ENCODE measurements at places on chromosomes 12 and 14. TPM values are rescaled to one million over a fixed set of nuclear protein-coding genes. Genes with fewer than 3 reads are reported as not detected.

GRCh38 chr14:100116134-100116533 lies 43.3 kb downstream of the DEGS2 start:
- H3K36me3 ChIP-seq = no peaks in the 10 kb centered on the region
- no peaks in the 10 kb centered on the region for H3K4me1 ChIP-seq
- H3K27ac ChIP-seq = no peak overlapping the region
- no peak overlapping the region for H3K4me3 ChIP-seq
- H3K27me3 ChIP-seq = no peaks in the 10 kb centered on the region
- DNase-seq = no peak

DNA sequence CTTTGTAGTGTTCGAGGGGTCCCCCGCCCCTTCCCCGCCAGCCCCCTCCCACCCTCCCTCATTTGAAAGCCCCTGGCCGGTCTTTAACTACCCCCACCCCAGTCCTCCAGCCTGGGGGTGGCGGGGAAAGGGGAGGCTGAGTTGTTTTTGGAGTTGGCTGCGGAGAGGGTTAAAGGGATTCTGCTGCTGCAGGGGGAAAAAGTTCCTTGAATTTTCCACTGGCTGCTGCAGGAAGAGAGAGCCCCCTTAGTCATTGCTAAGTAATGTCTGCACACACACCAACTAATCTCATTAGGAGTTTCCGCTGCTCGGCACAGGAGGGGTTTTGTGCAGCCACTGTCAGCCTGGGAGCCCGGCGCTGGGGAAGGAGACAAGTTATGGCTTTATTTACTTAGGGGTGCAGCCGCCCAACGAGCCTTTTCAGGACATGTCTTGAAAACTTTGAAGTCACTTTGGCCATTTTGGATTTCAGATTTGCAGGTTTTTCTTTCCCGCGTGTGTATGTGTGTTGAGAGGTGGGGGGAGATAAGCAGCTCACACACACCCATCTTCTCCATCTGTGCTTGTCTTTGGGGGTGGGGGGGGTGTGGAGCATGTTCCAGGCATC lies 1.8 kb downstream of the ELK3 start:
- DNase-seq = peak; percentile 17
- peak overlapping the region; percentile 86 for H3K4me3 ChIP-seq
- peaks cover 8% of the 10 kb centered on the region for H3K27me3 ChIP-seq
- peaks cover 14% of the 10 kb centered on the region for H3K4me1 ChIP-seq
- H3K36me3 ChIP-seq = no peaks in the 10 kb centered on the region

DNA sequence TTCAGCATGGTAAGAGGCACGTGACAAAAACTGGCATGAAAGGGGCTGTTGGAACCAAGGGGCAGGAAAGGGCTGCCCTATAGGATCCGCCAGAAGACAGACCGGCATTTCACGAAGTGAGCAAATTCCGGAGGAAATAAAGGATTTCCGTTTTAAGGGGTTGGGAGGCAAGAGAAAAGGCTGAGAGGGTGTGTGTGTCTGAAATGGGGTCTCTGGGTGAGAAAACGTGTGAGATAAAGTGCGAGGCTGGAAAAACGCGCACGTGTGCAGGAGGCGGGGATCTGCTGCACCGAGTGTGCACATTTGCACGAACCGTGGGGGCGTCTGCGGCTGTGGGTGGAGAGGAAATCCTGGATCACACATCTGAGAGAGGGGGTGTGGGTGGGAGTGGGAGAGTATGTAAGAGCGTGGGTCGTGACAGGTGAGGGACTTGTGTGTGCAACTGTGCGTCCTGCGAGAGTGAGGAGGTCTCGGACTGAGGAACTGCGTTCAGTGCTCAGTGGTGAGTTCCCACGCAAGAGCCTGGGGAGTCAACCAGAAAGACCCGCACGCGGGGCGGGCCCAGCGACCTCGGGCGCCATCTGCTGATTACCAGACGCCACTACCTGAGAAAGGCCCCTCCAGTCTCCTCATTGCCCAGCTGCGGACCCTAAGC lies 37.0 kb upstream of the P2RX7 start:
- peak; percentile 83 for DNase-seq
- H3K36me3 ChIP-seq = no peaks in the 10 kb centered on the region
- peak overlapping the region; percentile 62 for H3K4me3 ChIP-seq

- no peak overlapping the region for H3K27ac ChIP-seq
- H3K4me3 ChIP-seq = no peak overlapping the region
- no peak for DNase-seq
Measured at GRCh38 chr12:92167075-92167474, 21.4 kb upstream of the BTG1 start.

- no peaks in the 10 kb centered on the region for H3K36me3 ChIP-seq
- H3K4me3 ChIP-seq = no peak overlapping the region
- peaks cover 16% of the 10 kb centered on the region for H3K4me1 ChIP-seq
- no peak for DNase-seq
Measured at GRCh38 chr12:82912406-82912805, 225.7 kb downstream of the TMTC2 start.

Gene BEST3
- total RNA-seq = not detected

- H3K36me3 ChIP-seq = no peaks in the 10 kb centered on the region
- H3K27ac ChIP-seq = no peak overlapping the region
- H3K4me1 ChIP-seq = peaks cover 15% of the 10 kb centered on the region
- H3K4me3 ChIP-seq = no peak overlapping the region
- DNase-seq = no peak
Measured at GRCh38 chr12:107511292-107511691, 174.3 kb upstream of the PWP1 start.

DNA sequence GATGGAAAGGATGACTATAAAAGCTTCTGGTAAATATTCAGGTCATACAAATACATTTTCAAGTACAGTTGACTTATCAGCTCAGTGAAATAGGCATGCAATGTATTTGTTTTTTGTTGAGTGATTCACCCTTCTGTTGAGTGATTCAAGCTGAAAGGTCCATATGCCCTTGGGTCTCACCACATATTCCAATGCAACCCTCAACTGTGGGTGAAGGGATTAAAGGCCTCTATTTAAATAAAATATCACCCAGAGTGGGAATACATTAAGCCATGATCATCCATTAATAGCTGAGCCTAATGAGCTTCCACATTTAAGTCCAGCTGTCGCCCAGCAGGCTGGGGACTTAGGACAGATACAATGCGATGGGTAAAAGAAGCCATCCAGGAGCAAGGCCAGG lies 120.2 kb downstream of the CRACR2A start:
- peaks cover 3% of the 10 kb centered on the region for H3K27me3 ChIP-seq
- DNase-seq = no peak
- no peak overlapping the region for H3K4me3 ChIP-seq
- H3K27ac ChIP-seq = no peak overlapping the region
- H3K36me3 ChIP-seq = no peaks in the 10 kb centered on the region

Gene KRT6C
- total RNA-seq = not detected

DNA sequence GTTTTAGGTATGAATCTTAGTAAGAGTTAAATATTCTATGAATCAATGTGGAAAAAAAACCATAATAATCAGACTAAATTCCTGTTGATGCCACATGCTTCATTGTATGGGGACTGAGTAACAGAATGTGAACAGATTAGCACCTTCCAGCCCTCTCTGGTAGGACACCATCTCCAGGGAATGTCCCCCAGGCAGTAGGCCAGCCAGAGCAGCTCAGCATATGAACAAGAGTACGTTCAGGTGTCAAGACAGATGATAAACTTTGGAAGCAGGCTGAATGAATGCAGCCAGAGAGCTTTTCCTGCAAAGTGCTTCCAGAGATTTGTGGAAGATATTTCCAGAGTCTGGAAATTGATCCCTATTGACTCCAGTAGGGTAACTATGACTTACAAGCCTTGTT lies 204.4 kb downstream of the RPS29 start:
- no peak overlapping the region for H3K27ac ChIP-seq
- no peak overlapping the region for H3K4me3 ChIP-seq
- H3K4me1 ChIP-seq = peaks cover 7% of the 10 kb centered on the region
- H3K36me3 ChIP-seq = peaks cover 13% of the 10 kb centered on the region

DNA sequence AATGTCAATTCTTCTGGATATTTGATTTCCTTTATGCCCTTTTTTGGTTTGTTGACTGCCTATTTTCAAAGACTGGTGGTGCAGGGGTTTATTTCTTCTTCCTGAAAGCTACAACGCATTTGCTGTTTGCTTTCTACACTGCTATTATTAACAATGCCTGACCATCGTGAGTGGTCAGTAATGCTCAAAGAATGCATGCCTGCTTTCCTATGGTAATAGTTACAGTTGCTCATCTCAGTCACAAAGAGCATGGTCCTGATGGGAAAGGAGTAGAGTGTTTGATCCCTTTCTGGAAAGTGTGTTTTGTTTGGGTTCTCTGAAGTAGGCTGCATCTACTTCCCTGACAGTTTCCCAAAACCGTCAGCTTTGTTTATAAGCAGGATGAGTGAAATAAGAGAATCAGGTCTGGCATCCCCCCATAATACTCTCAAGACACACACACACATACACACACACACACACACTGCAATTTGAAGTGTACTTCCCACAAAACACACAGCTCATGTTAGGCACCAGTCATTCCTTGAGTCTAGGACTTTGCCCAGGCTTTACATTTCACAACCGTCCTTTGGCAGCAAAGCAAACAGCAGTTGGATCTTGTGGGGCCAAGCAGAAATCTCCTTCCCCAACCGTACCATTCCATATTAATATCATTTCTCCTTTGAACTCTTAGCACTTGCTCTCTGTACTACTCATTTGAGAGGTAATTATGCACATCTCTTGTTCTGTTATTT lies 56.6 kb downstream of the SUDS3 start:
- H3K27ac ChIP-seq = no peak overlapping the region
- no peaks in the 10 kb centered on the region for H3K27me3 ChIP-seq
- peaks cover 20% of the 10 kb centered on the region for H3K4me1 ChIP-seq
- no peak overlapping the region for H3K4me3 ChIP-seq
- no peak for DNase-seq

GRCh38 chr12:82910246-82910893 lies 223.7 kb downstream of the TMTC2 start:
- H3K27ac ChIP-seq = no peak overlapping the region
- DNase-seq = peak; percentile 31
- H3K36me3 ChIP-seq = no peaks in the 10 kb centered on the region
- H3K4me1 ChIP-seq = peaks cover 16% of the 10 kb centered on the region

Gene PTPRQ
- total RNA-seq = not detected

Gene CPNE6
- total RNA-seq = not detected

- H3K4me3 ChIP-seq = no peak overlapping the region
- H3K4me1 ChIP-seq = no peaks in the 10 kb centered on the region
- peaks cover 12% of the 10 kb centered on the region for H3K27me3 ChIP-seq
- peaks cover 6% of the 10 kb centered on the region for H3K36me3 ChIP-seq
Measured at GRCh38 chr12:131871677-131872076, 22.7 kb upstream of the ULK1 start.

DNA sequence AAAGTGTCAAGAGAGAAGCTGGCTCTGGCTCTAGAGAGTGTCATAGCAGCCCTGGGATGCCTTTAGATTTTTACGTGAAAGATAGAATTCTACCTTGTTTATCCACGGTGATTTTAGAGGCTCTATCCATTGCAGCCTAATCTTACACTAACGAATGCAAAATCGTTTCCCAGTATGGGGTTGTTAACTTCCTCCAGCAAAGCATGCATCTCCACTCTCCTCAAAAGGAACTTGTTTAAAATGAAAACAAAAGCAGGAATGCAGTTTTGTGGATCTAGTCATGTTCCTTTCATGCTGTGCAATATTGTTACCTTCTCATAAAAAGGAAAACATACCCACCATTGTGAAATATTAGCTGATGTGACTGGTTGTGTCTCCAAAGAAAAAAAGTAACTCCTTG lies 88.4 kb downstream of the ANO2 start:
- H3K36me3 ChIP-seq = no peaks in the 10 kb centered on the region
- peak overlapping the region; percentile 53 for H3K4me3 ChIP-seq
- peak overlapping the region; percentile 57 for H3K27ac ChIP-seq

DNA sequence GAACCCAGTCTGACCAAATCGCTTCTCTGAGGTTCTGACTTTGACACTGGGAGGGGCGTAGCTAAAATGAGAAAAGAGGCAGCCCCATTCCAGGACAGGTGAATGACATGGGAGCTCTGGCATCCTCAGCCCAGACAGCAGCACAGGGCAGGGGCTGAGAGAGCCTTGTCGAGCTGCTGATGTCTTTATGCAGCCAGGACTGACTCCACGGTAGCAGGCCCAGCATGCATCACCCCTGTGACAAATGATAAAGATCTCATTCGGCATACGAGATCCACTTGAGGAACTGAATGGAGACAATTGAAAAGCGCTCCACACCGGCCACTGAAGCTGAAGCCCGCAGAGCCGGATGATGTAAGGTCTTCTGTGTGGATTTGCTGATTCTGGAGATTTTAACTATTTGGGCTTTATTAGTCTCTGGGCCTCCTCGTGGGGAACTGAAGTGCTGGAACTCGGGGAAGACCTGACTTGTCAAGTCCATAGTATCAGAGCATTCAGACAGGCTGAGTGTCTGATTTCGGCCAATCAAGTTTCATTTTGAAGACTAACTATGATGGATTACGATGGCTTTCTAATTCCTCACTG lies 56.9 kb upstream of the MAP1LC3B2 start:
- no peaks in the 10 kb centered on the region for H3K36me3 ChIP-seq
- H3K27ac ChIP-seq = no peak overlapping the region
- DNase-seq = no peak
- no peaks in the 10 kb centered on the region for H3K27me3 ChIP-seq
- peaks cover 24% of the 10 kb centered on the region for H3K4me1 ChIP-seq

Gene ACSM4
- total RNA-seq = not detected

Data from WTC11 (cell line).